ENCODE measurements at places on chromosomes 13 and 19.

DNA sequence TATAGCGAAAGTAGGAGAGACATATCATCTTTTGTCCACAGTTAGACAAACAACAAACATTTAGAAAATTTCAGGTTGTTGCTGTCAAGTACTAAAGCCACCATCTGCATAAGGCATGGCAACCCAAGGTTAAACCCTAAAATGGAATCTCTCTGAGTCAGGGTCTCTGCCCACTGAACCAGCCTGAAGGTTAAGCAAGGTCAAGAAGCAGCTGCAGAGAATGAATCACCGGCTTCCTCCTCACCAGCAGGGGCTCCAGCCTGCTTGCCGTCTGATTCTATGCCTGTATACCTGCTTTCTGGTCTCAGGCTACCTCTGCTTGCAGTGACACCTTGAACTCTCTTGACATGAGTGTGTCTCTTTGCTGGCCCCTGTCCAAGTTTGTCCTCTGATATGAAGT is 726.2 kb upstream of the SGCG start:
- DNase-seq: no peak

DNA sequence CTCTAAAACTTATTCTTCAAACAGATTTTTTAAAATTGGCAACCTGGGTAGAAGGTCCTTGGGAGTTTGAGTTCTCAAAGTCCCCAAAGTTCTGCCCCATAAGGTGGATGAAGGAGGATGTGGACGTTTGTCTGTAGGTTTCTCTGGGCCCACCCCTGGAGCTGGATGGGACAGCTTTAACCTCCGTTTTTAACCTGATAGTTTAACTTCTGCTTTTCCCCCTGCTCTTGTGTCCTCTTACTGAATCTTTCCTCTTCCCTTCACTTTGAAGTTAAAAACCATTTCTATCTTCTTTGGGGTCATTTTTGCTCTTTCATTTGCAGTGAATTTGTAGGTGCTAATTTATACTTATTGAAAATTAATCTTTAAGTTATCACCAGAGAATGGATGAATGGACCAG is 79.1 kb downstream of the ESD start:
- no peak for DNase-seq

DNA sequence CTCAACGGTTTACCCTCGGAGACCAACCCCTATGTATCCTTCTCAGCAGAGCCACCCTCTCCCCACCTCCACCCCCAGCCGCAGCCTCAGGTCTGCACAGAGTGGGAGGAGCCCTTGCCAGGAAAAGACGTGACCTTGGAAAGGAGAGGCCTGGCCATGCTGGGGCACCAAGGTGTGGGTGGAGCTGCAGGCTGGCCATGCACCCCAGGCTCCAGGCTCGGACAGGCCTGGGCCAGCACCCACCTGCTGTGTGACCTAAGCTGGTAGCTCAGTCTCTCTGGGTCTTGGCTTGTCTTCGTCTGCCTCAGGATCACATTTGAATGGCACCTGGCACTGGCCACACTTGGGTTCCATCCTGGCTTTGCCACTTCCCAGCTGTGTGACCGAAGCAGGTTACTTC is 29.5 kb downstream of the CCDC8 start:
- DNase-seq: peak; percentile 59

DNA sequence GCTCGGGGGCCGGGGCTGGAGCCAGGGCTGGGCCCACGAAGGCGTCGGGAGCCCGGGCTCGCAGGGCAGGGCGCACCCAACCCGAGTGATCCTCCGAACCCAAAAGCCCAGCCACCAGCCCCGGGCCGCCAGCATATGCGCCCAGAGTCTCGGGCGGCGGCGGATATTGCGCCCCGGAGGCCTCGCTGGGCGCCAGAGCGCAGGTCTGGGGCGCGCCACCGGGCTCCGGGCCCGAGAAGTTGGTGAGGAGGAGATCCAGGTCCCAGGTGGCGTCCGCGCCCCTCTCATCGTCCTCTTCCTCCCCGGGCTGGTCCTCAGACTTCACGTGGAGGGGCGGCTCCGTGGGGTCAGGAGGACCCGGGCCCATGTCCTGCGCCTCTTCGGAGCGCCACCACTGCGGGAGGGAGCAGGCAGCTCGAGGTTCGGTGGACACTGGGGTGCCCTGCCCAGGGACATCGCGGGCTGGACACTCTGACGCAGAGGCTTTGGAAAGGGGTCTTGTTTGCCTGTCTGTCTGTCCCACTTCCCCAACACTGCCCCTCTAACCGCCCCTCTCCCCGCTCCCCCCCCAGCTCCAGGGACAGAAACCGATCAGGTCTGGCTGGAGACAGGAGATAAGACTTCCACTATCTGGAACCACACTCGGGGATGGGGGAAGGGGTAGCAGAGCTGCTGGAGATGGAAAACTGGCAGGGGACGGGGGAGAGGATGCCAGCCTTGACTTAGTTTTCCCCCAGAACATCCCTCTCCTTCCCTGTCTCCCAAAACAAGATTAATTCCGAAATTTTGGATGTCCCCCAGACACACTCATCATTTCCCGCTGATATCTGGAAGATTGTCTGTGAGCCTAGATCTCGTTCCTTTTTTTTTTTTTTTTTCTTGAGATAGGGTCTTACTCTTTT is 1.0 kb downstream of the KLF1 start:
- DNase-seq: no peak

- DNase-seq: no peak
Observed at GRCh38 chr19:57348136-57348535, 2.9 kb upstream of the ZNF304 start.

GRCh38 chr19:16969135-16969534 is 57.5 kb downstream of the CPAMD8 start:
- peak; percentile 25 for DNase-seq

DNA sequence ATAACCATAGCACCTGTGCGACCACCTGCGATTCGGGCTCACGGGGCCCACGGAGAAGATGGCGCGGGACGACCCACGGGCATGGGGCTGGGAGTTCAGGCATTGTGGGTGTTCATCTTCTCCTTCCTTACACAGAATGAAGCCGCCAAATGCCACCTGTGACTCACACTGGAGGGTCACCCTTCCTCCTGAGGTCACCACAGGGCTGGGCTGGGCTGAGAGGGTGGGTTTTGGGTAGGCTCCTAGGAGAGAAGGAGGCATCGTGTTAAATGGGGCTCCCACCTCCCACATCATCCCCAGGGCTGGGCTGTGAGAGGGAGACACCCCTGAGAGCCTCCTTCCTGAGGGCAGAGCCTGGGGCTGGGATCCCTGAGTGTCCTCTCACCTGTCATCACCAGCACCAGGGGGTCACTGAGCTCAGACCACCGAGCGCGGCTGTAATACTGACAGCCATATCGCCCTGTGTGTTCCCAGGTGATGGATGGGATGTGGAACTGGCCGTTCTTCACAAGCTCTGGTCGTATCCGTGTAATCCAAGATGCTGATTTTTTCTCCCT is 1.4 kb downstream of the LILRB2 start:
- DNase-seq: no peak

DNA sequence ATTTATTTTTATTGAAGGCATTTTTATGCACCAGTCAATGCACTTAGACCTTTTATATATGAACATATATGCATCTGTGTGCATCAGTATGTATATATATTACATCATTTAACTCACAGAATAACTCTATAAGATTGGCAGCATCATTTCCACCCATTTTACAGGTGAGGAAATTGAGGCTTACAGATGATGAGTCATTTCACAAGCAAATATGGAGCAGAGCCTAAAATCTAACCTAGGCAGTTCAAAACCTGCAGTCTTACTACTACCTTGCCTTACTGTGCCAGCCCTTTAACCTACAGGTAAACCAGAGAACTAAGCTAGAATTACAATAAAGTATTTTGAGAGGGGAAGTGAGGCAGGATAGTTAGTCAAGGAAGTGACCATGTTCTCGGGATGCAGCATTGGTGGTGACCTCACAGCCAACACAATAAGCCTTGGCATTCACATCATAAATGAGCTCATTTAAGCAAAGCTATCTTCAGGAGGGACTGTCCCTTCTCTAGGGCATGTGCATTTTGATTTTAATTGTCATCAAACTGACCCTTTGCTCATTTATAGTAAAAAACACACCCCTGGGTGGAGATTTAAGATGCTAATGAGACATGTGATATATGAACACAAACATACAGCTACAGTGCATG is 274.3 kb downstream of the DCLK1 start:
- DNase-seq: no peak

- no peak for DNase-seq
Observed at GRCh38 chr13:98792321-98792720, 39.8 kb upstream of the SLC15A1 start.

DNA sequence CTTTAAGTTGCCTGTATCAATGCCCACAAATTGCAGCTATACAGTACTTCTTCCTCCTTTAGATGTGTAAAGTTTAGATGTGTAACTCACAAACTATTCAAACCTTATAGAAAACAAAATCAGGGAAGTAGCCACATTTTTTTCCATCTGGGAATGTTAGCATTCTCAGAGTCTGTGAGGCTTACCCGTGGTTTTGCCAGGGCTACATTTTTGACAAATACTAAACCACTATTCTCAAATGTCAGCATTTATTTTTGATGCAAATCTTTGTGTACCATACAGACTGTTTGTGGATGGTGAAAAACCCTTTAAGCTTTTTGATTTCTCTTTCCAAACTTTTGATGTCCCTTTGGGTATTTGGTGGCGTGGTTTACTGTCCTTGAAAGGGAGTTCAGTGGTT is 216.4 kb downstream of the POSTN start:
- no peak for DNase-seq

DNA sequence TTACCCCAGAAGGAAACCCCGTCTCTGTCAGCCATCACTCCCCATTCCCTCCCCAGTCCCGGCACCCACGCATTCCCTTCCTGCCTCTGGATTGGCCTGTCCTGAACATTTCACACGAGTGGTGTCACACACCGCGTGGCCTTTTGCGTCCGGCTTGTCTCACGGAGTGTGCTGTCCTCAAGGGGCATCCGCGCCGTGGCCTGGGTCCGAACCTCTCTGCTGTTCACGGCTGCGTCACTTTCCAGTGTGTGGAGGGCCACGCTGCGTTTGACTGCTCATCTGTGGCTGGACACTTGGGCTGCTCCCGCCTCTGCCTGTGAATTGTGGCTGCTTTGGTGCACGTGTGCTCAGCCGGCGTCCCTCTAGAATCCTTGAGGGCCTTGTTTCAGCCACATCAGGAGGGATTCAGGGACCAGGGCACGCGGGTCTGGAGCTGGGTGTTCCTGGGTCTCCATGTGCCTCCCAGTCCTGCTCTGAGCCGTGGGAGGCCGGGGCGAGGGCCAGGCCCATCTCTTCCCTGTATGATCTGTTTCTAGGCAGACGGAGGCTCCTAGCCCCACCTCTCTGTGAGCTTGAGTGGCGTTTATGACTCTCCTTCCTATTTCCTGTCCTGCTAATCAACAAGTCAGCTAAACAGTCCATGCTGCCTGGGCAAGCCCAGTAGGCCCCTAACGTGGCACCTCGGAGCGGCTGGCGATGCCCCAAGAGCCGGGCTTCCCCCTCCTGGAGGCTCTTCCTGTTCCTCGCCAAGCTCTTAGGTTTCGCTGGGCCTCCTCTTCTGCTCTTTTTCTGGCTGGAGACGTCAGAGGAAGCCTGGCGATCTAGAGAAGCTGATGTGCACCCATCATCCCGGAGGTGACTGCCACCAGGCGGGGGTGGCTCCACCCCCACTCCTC is 8.1 kb downstream of the STK11 start:
- peak; percentile 95 for DNase-seq

DNA sequence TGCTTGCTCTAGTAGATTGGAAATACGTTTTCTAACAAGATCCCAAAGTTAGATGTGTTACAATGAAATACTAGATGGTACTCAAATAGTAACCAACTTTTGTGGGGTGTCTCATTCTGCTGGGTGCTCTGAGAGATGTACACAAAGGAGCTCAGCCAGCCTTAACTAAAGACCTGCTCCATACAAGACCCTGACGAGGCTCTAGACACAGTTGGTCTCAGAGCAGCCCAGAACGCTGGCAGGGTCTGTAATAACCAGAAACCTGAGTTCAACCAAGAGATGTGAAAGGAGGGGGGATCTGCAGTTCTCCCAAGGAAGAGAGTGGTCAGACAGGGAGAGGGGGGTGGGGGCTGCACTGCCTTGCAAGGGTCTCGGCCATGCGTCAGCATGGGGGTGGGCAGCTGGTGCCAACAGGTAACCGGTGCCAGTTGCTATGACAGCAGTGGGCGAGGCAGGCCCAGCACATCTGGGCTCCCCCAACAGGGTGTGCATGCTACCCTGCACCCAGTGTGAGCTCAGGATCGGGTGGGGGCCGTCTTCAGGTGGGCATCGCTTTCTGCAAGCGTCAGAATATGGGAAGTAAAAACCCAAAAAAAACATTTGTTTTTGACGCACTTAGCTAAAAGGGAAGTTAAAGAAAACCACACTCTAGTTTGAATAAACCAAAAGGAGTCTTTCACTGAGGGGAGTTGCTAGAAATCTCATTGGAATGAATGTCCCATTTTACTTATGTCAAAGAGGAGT is 68.0 kb upstream of the GPR183 start:
- peak; percentile 80 for DNase-seq

GRCh38 chr19:46493236-46494145 is 2.2 kb downstream of the PNMA8B start:
- DNase-seq: peak; percentile 85

GRCh38 chr19:33201886-33202545 is 7.9 kb downstream of the LRP3 start:
- no peak for DNase-seq

DNA sequence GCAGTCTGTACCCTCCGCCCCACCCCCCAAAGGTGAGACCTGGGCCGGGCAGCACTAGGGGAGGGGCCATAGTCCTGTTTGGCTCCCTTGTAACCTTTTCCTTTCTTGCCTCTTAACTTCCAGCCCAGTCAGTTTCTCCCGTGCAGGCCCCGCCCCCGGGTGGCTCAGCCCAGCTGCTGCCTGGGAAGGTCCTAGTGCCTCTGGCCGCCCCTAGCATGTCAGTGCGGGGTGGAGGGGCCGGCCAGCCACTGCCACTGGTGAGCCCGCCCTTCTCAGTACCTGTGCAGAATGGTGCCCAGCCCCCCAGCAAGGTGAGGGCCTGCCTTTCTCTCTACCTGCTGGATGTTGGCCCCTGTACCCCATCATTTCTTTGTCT is 10.5 kb upstream of the PRR19 start:
- DNase-seq: no peak

DNA sequence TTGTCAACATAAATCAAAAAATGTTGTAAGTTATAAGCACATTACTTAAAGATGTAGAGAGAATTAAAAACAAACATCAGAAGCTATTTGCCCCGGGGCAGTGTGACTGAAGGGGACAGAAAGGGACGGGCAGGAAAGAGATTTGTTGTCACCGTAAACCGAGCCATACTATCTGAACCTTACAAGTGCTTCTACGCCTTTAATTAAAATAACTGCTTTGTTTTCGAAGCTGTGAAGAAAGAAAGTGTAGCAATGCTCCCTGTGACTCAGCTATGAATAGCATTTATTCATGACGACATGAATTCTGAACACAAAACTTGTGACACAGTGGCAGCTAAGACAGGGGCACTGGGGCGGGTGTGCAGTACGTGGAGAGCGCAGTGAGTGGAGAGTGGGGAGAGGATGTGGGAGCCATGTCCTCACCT is 30.0 kb downstream of the ZNF787 start:
- no peak for DNase-seq

GRCh38 chr19:49932041-49932451 is 2.7 kb upstream of the NUP62 start:
- DNase-seq: no peak

- DNase-seq: no peak
Observed at GRCh38 chr19:28444362-28444761, 768.6 kb downstream of the UQCRFS1 start.

All from posterior vena cava (tissue), 2 donors.